Stimulated activated CD8-positive, alpha-beta memory T cell treated with anti-CD3 and anti-CD28 coated beads, Interleukin-4, amount 100 ng/mL, for 1 hour (primary cell): ENCODE measurements at places on chromosomes 7 and 10.

DNA sequence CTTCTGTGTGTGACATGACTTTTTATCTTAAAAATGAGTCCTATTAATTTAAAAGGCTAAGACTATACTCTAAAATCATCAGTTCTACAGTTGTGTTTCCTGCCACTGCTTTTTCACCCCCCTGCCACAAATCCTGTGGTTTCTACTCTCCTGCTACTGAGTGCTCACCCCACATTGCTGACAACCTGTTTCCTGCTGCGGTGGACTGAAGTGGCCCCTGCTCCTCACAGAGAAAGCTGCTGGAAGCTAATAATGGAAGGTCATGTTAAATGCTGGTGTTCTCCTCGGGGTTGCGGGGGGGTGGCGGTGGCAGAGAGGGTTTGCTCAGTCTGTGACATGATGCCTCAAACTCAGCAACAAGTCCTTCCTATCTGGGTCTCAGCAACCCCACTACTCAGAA is 113.2 kb upstream of the INHBA start:
- DNase-seq: no peak

DNA sequence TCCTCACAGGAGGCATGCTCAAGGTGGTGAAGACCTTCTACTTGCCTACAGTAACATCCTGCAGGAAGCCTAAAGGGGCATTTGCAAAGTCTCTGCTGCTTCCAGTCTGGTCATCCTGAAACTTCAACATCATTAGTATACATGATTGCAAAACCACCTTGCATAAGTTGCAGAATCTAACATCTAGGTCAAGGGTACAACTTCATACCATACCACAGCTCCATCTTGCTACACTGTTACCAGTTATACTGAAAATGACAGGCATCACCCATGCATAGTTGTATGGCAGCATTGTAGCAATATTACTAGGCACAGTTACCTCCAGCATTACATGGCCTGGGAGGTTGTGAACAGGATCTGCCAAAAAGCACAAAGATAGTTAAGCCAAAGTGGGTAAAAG is 13.7 kb upstream of the MACROH2A2 start:
- no peak for DNase-seq

DNA sequence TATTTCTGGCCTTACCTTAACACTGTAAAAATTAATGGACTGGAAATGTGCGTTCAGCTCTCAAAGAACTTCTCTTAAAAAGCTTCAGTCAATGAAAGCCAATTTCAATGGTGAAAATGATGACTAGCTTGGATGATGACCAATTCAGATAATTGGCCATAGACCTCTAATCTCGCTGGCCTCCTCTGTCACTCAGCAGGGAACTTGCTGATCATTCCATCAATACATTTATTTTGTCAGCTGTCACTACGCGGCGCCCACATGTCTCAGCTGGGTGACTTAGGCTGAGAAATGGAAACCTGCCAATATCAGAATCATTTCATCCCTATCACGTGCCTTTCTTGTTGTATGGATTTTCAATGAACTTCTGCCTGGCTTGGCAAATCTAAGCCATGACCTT is 673.0 kb upstream of the AUTS2 start:
- DNase-seq: no peak

- DNase-seq: no peak
Measured at GRCh38 chr7:32263611-32264010, 193.4 kb upstream of the PDE1C start.

GRCh38 chr10:119339109-119339508 is 131.7 kb downstream of the GRK5 start:
- DNase-seq: no peak

DNA sequence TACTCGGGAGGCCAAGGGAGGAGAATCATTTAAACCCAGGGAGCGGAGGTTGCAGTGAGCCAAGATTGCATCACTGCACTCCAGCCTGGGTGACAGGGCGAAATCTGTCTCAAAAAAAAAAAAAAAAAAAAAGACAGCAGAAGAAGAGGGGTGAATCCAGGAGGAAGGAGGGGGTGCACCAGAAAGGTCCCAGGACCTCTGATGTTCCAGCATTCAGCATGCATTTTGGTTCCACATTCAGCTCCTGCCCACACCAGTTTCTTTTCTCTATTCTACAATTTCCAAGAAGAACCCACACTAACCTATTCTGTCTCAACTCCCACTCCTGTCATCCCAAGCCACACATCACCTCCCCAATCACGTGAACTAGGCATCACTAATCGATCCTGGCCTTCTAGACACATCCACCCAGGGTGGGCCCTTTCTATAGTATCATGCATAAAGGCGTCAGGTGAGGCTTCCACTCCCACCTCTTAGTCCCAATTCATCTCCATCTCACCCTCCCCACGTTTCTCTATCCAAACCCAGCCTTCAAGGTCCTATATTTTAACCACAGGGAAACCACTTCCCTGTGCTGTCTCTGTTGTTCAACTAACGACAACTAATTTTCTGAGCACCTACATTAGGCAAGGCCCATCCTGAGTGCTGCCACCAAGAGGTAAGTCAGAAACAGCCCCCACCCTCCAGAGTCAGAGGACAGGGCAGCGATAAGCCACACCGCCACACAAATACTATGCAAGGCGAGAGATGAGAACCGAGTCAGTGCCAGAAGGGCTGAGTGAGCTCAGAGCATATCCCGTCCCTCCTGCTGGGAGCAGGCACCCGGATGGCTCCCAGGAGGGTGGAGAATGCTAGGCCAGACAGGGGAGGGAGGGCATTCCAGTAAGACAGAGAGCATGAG is 2.2 kb downstream of the ANXA11 start:
- DNase-seq: no peak

GRCh38 chr7:14414274-14414986 is 425.0 kb upstream of the ETV1 start:
- DNase-seq: no peak

GRCh38 chr7:144786079-144786478 is 49.8 kb downstream of the TPK1 start:
- DNase-seq: no peak

DNA sequence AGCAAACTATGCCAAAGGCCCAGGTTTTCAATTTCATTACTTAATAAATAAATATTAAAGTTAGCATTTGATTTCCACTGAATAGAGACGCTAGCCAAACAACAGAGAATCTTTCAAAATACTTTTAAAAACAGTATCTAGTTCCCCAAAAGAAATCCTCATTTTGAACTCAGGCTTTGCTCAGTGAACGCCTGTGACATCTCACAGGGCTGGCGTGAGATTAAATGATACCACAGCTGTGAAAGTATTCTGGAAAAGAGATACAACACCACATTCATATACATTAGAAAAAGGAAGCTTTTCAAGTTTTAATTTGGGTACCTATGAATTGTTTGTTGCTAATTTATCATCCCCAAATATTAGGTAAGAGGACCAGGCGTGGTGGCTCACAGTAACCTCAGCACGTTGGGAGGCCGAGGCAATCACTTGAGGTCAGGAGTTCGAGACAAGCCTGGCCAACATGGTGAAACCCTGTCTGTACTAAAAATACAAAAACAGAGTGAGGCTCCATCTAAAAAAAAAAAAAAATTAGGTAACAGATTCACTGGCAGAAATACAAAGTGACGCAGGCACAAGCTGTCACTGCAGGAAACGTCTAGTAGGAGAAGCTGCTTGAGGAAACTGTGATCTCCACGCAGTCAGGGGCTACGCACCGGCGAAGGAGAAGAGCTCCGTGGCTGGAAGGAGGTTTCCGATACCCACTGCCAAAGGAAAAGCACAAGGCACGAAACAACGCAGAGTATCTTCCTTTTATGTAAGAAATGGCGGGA is 50.0 kb downstream of the AMZ1 start:
- DNase-seq: no peak

DNA sequence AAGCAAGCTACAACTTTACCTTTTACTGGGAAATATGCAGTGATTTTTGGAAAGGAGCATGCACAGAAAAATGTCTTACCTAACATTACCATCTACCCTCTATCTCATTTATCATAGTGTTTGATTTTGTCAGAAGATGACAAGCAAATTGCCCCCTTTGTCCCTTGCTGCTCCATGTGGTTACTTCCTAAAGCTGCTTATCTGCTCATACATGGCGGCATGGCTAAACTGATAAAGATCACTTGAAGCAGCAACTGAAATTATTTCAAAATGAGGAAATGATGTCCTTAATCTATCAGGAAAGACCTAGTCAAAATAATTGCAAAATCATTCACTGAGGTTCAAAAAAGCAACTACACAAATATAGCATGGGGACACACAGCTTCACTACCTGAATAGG is 1198.5 kb upstream of the SORCS1 start:
- no peak for DNase-seq

DNA sequence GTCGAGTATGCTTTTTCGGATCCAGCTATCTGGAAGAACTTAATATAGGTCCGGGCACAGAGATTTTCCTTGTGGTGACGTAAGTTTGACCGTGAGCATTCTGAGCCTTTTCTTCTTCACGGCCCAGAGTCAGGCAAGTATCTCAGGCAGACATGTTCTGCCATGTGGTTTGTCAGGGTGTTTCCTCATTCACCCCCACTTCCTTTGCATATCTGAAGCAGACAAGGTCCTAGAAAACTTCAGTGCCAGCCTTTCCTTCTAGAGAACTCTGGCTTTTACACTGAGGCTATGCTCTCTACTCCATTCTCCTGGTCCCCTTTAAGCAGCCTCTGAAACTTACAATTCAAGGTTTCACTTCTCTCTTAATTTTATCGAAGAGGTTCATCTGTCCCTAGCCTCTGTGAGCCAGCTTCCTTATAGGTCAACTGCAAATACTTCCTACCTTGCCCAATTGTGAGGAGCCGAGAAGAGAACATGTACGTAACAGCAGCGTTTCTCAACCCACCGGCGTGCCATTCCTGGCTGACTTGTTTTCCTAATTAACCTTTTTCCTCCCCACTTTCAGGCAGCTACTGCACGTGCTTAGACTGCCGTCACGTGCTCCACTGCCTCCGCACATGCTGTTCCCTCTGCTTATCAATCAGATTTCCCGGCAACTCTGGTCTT is 47.3 kb downstream of the CDCA7L start:
- no peak for DNase-seq
